ENCODE measurements at places on chromosomes 3 and 15.

DNA sequence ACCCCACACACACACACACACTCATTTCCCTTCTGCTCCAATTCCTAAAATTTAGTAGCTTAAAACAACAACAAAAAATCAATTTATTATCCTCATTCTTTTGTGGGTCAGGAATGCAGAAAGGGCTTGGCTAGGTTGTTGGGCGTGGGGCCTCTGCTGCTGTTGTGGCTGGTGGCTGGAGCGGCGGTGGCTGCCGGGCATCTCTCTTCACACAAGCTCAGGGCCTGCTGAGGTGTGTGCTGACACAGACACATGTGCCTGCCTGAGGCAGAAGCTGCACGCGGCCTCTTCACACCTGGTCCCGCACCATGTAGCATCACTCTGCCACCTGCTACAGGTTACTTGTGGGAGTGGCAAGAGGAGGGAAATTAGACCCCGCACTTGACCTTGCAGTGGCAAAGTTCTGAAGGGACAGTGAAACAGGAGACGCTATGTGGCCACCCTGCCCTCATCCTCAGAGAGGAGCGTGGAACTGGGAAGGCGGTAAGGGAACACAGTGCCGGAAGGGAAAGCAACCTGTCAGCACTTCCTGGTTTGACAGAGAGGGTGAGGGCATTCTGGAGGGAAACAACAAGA, 64.0 kb upstream of the PRR20G start:
- no peak for DNase-seq

DNA sequence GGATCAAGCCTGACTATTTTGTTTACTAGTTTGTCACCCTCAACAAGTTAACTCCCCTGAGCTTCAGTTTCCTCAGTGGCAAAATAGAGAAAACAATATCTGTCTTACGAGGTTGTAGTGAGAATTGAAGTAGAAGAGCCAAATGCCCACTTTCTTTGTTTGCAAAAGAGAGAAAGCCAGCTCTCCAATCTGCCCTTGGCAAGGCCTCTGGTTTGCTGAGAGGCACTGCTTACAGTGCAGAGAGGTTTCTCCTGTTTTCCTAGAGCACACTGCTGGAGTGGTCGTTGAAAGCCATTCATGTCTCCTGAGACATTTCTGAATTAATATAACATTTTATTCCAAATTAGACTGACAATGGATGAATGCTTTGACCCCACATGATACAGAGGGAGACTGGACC, 260.5 kb upstream of the IGF1R start:
- DNase-seq: no peak

DNA sequence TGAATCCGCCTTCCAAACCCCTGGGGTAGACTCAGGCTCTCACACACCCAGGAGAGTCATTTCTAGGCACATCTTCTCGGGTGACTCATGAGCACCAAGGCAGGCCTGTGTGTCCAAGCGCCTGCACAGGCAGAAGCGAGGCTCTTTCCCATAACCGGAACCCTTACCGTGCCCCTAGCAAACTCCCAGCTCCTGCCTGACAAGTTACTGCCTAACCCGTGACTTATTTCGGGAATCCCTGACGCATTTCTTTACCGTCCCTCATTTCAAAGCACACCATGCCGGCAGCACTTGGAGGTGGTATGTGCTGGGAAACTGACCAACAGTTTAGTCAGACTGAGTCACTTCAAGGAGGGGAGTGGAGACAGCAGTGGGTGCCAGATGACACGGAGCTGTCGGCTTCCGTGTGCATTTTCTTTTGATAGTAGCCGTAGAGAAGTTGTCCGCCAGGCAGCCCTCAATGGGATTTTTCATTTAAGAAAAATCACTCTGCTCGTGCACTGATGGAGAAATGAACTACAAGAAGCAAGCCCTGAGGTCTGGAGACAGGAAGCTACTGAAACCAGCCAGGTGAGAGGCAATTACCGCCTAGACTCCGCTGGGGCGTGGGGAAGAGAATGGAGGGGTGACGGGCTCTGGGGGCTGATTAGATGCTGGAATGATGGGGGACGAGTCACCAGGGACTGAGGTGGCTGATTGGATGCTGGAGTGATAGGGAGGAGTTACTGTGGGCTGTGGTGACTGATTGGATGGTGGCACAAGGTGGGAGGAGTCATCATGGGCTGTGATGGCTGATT, 17.3 kb upstream of the HRH1 start:
- DNase-seq: no peak

DNA sequence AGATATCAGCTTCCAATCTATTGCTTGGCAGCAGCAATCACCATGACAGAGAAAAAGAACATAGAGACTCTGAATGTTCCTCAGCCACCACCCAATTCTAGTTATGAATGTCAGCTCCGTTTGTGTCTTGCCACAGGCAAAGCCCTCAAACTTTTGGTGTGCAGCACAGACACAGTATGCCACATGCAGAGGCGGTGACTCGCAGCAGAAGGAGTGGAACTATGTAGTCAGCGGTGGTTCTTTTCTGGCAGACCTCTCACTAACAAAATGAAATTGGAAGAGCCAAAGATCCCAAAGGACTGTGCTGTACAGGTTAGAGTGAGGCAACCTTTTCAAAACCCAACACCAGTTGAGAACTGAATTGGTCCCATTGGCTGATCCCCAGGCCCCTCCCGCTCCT, 220.9 kb downstream of the SLC9A9 start:
- no peak for DNase-seq

GRCh38 chr15:67865766-67866165, 25.9 kb upstream of the RNU6-1 start:
- no peak for DNase-seq

GRCh38 chr15:72116731-72117485, 1.0 kb downstream of the MYO9A start:
- DNase-seq: peak; percentile 10

GRCh38 chr15:44160796-44161195, 34.3 kb downstream of the FRMD5 start:
- no peak for DNase-seq

DNA sequence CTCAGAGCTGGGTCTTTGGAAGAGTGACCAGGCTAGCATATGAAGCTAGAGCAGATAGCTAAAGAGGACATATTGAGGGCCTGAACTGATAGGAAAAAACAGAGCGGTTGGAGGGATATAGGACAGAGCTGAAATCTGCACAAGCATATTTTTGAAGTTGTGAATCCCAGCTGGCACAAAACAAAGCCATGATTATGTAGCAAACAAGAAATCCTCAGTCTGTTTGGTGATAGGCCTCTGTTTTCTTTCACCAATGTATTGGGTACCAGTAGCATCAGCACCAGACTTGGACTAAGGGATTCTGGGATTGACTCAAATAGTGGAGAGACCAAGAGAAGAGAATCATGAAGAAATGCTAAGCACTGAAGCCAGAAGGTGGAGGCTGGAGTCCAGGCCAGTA, 151.0 kb downstream of the FAM43A start:
- DNase-seq: no peak

DNA sequence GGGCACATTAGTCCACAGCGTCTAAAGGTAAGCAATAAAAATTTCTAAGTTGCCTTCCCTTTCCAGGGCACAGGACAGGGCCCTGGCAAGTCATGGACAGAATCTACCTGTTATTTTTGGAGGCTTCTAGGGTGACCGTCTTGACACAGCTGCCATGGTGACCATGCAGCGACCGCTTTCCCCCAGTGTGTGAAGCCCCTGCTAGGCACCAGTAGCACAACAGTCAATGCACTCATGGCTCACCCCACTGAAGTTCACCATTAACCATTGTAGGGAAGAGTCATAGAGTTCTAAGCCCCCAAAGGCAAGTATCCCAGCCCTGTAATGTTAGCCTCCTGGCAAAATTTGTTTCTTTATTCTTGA, 43.8 kb upstream of the SLCO2A1 start:
- DNase-seq: no peak

DNA sequence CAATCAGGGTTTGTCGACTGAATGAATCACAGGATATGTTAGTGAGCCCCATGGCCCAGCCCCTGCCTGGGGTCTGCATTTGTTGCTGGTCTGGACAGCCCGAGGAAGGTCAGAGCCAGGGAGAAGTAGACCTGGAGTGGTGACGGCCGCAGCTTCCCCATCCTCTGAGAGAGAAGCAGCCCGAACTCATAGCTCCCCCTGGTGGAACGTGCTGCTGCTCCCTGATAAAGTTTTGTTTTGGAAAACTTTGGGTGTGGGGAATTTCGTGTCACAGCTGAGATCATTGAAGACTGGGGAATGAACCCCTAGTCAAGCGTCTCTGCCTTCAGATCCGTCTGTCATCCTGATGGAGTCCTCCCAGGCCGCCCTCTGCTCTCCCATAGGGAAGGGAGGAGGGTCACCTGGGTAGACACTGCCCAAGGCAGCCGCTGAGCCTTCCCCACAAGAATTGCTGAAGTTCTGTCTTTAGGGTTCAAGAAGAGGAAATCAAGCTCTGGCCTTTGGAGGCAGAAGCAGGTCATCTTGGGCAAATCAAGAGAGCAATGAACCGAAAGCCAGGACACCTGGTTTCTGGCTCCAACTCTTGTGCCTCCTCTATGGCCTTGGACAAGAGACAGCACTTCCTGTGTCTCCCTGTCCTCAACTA, 60.5 kb downstream of the GLDN start:
- DNase-seq: peak; percentile 55

DNA sequence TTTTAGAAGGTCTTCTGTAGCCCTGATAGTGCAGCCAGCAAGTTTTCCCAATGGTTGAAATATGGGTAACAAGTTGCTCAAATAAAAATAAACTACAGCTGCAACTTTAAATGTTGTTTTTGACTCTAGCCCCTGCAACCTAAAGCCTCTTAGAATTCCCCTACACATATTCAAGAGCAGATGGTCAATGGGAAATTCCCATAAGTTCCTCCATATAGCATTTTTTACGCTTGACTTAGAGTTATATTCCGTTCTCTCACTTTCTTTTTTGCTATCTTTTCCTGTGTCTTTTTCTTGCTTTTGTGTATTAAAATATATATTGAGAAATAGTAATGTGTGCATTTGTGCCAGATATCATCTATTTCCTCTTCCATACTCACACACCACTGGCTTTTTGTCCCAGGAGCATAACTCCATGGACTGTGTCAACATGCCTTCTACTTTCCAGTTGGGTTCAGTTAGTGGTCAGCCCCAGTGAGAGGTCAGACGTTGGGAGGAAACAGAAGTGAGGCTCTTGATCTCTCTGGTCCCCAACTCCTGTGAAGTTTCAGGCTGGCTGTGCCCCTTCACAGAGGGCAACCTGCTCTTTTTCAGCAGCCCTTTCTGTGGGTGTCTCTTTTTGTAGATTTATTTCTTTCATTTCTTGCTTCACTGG, 63.3 kb upstream of the TP63 start:
- DNase-seq: no peak

DNA sequence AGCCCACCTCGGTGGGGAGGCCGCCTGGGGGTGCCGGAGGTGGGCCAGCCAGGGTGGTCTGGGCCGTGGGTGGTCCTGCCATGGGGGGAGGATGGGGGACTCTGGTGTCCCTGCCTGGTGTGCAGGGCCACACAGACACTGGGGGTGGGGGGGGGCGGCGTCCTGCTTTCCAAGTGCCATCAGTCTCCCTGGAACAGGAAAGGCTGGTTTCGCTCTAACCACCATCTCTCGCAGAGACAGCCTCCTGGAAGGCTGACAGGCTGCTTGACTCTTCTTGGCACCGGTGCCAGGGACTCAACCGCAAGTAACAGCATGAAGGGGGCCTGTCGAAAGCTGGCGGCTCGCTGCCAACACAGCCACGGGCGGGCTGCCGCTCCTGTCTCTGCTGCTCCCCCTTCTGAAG, 40.3 kb downstream of the RGMA start:
- no peak for DNase-seq

- DNase-seq: no peak
Measured at GRCh38 chr3:170421111-170421641, 2.5 kb downstream of the CLDN11 start.

- no peak for DNase-seq
Measured at GRCh38 chr3:162338514-162338913, 841.9 kb downstream of the OTOL1 start.
